Activated CD8-positive, alpha-beta T cell treated with anti-CD3 and anti-CD28 coated beads for 36 hours (primary cell): ENCODE measurements at places on chromosomes 1 and 21. TPM values are rescaled to one million over a fixed set of nuclear protein-coding genes. Genes with fewer than 3 reads are reported as not detected.

Gene YY1AP1
- total RNA-seq = 60.5 TPM

Gene CFH
- 0.68 TPM for total RNA-seq

- no peaks in the 10 kb centered on the region for H3K4me1 ChIP-seq
- no peak overlapping the region for H3K4me3 ChIP-seq
- H3K27ac ChIP-seq = no peak overlapping the region
- H3K36me3 ChIP-seq = no peaks in the 10 kb centered on the region
These were observed 158.9 kb downstream of the PCBP3 start for GRCh38 chr21:45802425-45802824.

DNA sequence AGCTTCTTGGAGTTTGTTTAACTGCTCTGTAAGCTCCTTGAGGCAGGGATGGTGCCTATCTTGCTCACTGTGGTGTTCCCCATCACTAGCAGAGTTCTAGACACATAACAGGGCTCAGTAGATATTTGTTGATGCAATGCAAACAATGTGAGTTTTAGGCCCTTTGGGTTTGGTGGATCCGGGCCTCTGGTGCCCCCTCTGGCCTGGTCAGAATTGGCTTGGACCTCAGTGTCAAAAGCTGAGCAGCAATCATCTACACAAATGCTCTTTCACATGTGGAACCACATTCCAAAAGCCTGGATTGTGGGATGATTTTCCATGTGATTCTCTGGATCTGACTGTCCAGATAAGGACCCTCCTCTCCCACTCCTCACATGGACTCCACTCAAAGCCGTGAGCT lies 53.4 kb upstream of the BCAR3 start:
- H3K27me3 ChIP-seq = no peaks in the 10 kb centered on the region
- no peaks in the 10 kb centered on the region for H3K4me1 ChIP-seq
- H3K36me3 ChIP-seq = no peaks in the 10 kb centered on the region
- DNase-seq = no peak
- H3K27ac ChIP-seq = no peak overlapping the region

Gene LAX1
- 20.7 TPM for total RNA-seq

GRCh38 chr21:38386967-38387366 lies 111.3 kb downstream of the ERG start:
- peaks cover 3% of the 10 kb centered on the region for H3K4me1 ChIP-seq
- DNase-seq = peak; percentile 41
- H3K27me3 ChIP-seq = peaks cover 12% of the 10 kb centered on the region
- no peak overlapping the region for H3K4me3 ChIP-seq
- H3K36me3 ChIP-seq = no peaks in the 10 kb centered on the region
- no peak overlapping the region for H3K27ac ChIP-seq

GRCh38 chr1:941015-941587 lies 17.4 kb downstream of the SAMD11 start:
- peak overlapping the region; percentile 57 for H3K4me3 ChIP-seq
- H3K36me3 ChIP-seq = peaks cover 12% of the 10 kb centered on the region
- H3K27ac ChIP-seq = no peak overlapping the region
- DNase-seq = no peak
- peaks cover 4% of the 10 kb centered on the region for H3K4me1 ChIP-seq
- peaks cover 22% of the 10 kb centered on the region for H3K27me3 ChIP-seq

Gene HSD3B2
- not detected for total RNA-seq

DNA sequence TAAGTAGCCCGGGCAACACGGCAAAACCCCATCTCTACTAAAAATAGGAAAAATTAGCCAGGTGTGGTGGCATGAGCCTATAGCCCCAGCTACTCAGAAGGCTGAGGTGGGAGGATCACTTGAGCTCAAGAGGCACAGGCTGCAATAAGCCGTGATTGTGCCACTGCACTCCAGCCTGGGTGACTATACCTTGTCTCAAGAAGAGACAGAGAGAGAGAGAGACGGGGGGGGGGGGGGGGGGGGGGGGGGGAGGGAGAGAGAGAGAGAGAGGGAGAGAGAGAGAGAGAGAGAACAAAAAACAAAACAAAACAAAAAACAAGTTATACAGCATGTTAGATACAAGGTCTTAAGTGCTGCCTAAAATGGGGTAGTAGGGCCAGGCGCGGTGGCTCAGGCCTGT lies 77.8 kb upstream of the ZNF281 start:
- peaks cover 11% of the 10 kb centered on the region for H3K4me1 ChIP-seq
- H3K27ac ChIP-seq = no peak overlapping the region
- H3K27me3 ChIP-seq = peaks cover 13% of the 10 kb centered on the region
- H3K36me3 ChIP-seq = no peaks in the 10 kb centered on the region
- DNase-seq = no peak

DNA sequence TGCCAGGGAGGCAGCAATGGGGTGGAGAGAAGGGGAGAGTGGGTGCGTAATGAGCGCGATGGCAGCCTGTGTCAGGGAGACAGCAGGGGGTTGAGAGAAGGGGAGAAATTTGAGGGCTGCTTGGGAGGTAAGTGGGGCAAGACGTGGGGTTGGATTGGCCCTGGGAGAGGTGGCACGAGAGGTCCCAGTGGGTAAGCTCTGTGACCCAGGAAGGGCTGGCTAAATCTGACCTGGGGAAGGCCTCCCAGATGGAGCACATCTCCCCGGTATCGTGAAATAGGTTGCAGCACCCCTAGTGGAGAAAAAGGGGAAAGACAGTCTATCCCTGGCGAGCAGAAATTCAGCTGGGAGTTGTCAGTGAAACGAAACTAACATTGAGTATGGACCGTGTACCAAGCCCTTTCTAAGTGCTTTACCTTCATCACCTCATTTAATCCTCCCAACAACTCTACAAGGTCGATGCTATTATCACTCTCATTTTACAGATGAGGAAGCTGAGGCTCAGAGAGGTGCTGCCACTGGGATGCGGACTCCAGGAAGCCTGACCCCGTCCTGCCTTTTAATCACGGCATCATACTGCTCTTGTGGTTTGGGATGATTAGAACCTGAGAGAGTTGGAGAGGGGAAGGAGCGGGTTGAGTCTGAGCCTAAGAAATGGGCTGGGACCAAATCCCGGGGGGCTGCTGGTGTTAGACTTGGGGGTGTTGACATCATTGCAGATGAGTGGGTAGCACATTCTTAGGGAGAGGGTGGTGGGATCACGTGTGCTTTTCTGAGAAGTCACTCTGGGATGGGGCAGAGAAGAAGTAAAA lies 56.6 kb upstream of the RPL11 start:
- no peaks in the 10 kb centered on the region for H3K27me3 ChIP-seq
- no peaks in the 10 kb centered on the region for H3K36me3 ChIP-seq
- DNase-seq = peak; percentile 66
- H3K4me3 ChIP-seq = peak overlapping the region; percentile 51

Gene ERICH3
- not detected for total RNA-seq

GRCh38 chr1:61233121-61233660 lies 150.8 kb downstream of the NFIA start:
- no peaks in the 10 kb centered on the region for H3K4me1 ChIP-seq
- peaks cover 4% of the 10 kb centered on the region for H3K27me3 ChIP-seq
- H3K36me3 ChIP-seq = no peaks in the 10 kb centered on the region
- H3K4me3 ChIP-seq = no peak overlapping the region

- H3K4me3 ChIP-seq = no peak overlapping the region
- H3K36me3 ChIP-seq = no peaks in the 10 kb centered on the region
- H3K27me3 ChIP-seq = peaks cover 2% of the 10 kb centered on the region
- H3K4me1 ChIP-seq = no peaks in the 10 kb centered on the region
- no peak overlapping the region for H3K27ac ChIP-seq
These were observed 67.1 kb downstream of the UBE2T start for GRCh38 chr1:202274611-202275010.

Gene MFN2
- 51.0 TPM for total RNA-seq

DNA sequence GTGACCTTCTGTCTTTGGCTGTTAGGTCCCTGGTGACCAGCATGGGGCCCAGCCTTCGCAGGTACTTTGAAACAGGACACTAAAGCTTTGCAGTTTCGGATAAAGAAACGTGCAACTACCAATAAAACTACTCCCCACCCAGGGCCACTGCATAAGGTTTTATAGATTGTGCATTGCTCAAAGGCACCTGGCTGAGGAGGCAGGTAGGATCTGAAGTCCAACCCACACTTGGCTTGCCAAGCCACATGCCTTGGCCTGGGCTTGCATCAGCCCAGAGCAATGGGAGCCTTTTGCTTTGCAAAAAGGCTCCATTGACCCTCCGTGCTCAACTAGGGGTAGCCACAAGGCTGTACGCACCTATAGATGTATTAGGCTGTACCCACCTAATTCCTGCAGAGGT lies 84.4 kb upstream of the SYT6 start:
- H3K4me1 ChIP-seq = peaks cover 8% of the 10 kb centered on the region
- no peak overlapping the region for H3K27ac ChIP-seq

DNA sequence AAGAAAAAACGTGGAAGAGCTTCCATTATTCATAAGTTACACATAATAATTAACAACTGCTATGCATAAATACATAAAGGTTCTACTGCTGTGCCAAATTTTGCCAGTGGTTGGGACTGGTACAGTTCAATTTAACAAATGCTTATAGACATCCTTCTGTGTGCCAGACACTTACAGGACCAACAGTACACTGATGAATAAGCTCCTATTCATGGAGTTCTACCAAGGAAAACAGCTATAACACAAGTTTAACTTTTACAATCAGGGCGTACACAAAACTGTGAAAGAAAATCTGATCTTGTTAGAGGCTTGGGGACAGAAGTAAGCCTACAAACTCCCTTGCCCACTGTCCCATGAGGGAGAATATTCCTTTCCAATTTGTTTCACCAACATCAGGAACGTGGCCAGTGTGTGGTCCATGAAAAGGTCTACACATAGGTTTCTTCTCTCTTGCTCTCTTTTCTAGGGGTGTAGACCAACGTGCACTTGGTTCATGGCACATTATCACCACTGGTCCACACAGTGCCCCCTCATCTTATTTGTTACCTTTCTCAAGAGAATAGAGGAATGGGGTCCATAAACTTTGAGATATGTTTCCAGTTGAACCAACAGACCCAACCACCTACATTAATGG lies 10.1 kb downstream of the NRIP1 start:
- no peaks in the 10 kb centered on the region for H3K36me3 ChIP-seq
- peaks cover 88% of the 10 kb centered on the region for H3K4me1 ChIP-seq
- no peak overlapping the region for H3K27ac ChIP-seq
- H3K27me3 ChIP-seq = no peaks in the 10 kb centered on the region

- H3K27me3 ChIP-seq = peaks cover 1% of the 10 kb centered on the region
- no peak for DNase-seq
- H3K4me3 ChIP-seq = no peak overlapping the region
- H3K36me3 ChIP-seq = no peaks in the 10 kb centered on the region
- H3K27ac ChIP-seq = no peak overlapping the region
These were observed 29.4 kb upstream of the SLC26A9 start for GRCh38 chr1:205972491-205973168.

- peaks cover 21% of the 10 kb centered on the region for H3K4me1 ChIP-seq
- DNase-seq = peak; percentile 43
- H3K36me3 ChIP-seq = no peaks in the 10 kb centered on the region
- no peak overlapping the region for H3K4me3 ChIP-seq
- H3K27me3 ChIP-seq = no peaks in the 10 kb centered on the region
These were observed 368.0 kb downstream of the HHAT start for GRCh38 chr1:210696709-210697108.

DNA sequence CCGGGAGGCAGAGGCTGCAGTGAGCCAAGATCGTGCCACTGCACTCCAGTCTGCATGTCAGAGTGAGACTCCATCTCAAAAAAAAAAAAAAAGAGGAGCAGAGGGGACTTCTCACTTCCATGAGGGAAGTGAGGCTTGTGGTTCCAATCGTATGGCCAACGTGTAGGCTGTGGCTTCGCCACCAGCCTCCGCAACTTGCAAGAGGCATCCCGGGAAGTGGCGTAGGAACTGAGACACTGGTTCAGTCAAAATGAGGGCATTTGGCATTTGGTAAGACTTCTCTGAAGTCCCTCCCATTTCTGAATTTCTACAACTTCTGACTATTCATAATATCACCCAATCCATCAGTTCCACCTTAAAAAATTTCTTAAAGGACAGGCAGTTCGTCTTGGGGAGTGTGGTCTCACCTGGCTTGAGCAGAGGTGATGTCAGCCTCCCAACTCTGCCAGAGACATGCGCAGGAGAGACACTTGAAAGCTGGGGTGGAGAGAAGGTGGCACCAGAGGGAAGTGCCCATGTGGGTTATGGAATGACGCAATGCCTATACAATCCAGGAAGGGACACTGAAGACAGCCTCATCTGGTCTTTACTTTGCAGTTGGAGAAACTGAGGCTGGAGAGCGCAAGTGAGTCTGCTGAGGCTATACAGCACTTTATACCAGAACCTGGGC lies 17.2 kb downstream of the KAZN start:
- H3K4me1 ChIP-seq = no peaks in the 10 kb centered on the region
- no peaks in the 10 kb centered on the region for H3K36me3 ChIP-seq
- DNase-seq = no peak
- no peak overlapping the region for H3K4me3 ChIP-seq
- H3K27ac ChIP-seq = no peak overlapping the region
- no peaks in the 10 kb centered on the region for H3K27me3 ChIP-seq

- no peak for DNase-seq
- H3K27me3 ChIP-seq = no peaks in the 10 kb centered on the region
- H3K4me3 ChIP-seq = no peak overlapping the region
- H3K27ac ChIP-seq = no peak overlapping the region
- no peaks in the 10 kb centered on the region for H3K4me1 ChIP-seq
These were observed 19.4 kb downstream of the PEA15 start for GRCh38 chr1:160224606-160225005.

Gene SLFNL1
- 0.25 TPM for total RNA-seq

DNA sequence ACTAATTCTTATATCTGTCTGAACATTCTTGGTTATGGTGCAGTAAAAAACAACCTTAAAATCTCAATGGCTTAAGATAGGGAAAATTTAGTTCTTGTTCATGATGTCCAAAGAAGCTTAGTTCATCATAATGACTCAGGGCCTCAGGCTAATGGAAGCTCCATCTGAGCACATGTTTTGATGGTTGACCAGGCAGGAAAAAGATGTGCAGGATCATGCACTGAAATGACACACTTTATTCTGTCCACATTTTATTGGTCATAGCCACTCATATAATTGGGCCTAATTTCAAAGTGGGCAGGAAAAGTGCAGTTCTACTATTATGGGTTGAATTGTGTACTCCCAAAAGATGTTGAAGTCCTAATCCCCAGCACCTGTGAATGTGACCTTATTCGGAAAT lies 198.2 kb downstream of the CENPF start:
- H3K4me1 ChIP-seq = no peaks in the 10 kb centered on the region
- DNase-seq = no peak

GRCh38 chr1:170225781-170226530 lies 80.2 kb downstream of the NTMT2 start:
- no peaks in the 10 kb centered on the region for H3K36me3 ChIP-seq
- H3K27ac ChIP-seq = no peak overlapping the region
- H3K4me3 ChIP-seq = no peak overlapping the region
- H3K27me3 ChIP-seq = peaks cover 18% of the 10 kb centered on the region

DNA sequence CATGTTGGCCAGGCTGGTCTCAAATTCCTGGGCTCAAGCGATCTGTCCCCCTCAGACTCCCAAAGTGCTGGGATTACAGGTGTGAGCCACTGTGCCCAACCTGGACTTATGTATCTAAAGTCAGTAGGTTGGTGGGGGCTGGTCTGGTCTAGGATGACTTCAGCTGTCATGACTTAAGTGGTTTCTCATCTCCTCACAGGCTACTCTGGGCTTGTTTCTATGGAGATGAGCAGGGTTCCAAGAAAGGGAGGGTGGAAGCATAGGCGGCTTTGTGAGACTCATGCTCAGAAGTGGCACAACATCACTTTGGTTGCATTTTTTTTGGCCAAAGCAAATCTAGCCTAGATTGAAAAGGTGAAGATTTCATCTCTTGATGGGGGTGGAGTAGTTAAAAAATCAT lies 115.9 kb upstream of the IVNS1ABP start:
- DNase-seq = peak; percentile 56
- no peak overlapping the region for H3K4me3 ChIP-seq
- no peaks in the 10 kb centered on the region for H3K27me3 ChIP-seq
- peak overlapping the region; percentile 56 for H3K27ac ChIP-seq
- H3K36me3 ChIP-seq = no peaks in the 10 kb centered on the region
- H3K4me1 ChIP-seq = peaks cover 7% of the 10 kb centered on the region

- H3K4me3 ChIP-seq = peak within 1 kb of the TSS; percentile 86
- peak within 1 kb of the TSS; percentile 93 for H3K27ac ChIP-seq
- no peaks in the 10 kb centered on the region for H3K27me3 ChIP-seq
These were observed at the start of gene DPYD for GRCh38 chr1:97920832-97921571. DPYD (minus strand) TSS chr1:97921034; CDS start chr1:97920922, 112 bp downstream.
